ENCODE measurements at places on chromosomes 16 and 17.
A peak's percentile ranks its signal among the peaks of the same experiment; 100 is the strongest.

GRCh38 chr17:80821546-80821945 is 170.1 kb upstream of the CHMP6 start:
- DNase-seq, result no peak

GRCh38 chr16:87145181-87146176 is 171.7 kb downstream of the C16orf95 start:
- no peak for DNase-seq

DNA sequence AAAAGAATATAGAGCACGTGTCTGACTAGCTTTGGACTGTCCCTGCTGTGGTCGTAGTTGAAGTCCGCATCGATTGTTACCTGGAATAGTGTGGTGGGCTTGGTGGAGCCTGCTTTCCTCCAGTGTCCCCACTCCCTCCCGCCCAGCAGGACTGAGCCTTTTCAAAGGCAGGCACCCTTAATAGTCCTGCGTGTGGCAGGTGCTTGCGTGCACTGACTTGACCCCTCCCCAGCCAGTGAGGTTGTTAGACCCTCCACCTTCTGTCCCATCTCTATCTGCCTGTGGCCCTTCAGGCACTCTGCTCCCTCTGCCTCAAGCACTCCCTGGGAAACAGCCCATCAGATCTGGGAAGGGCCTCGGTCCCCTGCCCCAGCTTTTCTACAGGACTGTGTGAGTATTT is 36.6 kb downstream of the TMEM11 start:
- no peak for DNase-seq

DNA sequence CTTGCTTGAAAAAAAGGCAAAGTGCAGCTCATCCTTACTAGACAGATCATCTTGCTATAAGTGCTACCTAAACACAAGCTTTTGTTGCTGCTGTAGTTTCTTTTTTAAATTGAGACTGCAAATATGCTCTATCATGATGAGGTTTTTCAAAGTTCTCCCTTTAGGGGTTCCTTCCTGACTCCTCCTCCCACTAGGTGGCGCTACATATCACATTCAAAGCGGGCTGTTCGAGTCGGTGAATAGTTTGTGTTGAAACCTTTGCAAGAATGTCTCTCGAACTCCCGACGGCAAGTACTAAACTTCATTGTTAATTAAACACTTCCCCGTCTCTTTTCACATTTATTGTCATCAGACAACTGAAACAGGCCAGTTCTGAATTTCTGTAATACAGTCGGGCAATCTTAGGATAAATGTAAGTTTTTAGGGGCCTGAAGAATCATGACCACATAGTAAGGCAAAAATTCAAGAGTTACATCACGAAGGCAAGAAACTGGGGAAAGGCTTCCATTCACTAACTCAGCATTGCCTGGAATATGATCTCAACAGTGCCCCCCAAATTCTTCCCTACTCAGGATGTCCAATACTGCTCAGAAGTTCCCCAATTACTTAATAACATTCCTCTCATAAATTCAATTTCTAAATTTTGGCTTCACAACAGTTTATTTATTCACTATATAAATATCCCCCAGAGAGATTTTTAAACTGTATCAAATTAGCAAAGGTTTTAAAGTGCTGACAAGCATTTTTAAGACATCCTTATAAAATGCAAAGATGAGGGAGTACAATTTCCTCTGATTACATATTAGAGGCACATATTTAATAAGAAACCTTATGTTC is 6.7 kb downstream of the HS3ST3A1 start:
- DNase-seq, result peak; percentile 53

DNA sequence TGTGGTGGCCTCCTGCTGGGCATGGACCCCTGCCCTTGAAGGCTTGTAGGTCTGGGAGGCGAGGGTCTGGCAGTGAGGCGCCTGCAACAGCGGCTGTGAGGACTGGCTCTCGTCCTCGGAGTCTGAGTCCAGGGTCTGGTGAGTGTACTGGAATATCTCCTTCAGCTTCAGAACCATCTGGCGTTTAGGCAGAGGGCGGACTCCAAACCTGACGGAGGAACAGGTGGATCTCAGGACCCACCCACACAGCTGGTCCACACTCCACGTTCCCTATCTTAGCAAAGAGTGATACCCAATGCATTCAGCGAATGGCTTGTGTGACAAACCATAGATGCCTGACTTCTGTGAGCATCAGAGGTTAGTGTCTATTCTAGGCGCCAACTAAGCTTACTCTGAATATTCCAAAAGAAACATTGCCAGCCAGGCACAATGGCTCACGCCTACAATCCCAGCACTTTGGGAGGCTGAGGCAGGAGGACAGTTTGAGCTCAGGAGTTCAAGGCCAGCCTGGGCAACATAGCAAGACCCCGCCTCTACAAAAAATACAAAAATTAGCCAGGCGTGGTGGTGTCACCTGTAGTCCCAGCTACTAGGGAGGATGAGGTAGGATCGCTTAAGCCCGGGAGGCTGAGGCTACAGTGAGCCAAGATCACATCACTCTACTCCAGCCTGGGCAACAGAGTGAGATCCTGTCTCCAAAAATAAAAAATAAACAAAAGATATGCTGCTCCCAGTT is 6.3 kb upstream of the NLRC3 start:
- no peak for DNase-seq

DNA sequence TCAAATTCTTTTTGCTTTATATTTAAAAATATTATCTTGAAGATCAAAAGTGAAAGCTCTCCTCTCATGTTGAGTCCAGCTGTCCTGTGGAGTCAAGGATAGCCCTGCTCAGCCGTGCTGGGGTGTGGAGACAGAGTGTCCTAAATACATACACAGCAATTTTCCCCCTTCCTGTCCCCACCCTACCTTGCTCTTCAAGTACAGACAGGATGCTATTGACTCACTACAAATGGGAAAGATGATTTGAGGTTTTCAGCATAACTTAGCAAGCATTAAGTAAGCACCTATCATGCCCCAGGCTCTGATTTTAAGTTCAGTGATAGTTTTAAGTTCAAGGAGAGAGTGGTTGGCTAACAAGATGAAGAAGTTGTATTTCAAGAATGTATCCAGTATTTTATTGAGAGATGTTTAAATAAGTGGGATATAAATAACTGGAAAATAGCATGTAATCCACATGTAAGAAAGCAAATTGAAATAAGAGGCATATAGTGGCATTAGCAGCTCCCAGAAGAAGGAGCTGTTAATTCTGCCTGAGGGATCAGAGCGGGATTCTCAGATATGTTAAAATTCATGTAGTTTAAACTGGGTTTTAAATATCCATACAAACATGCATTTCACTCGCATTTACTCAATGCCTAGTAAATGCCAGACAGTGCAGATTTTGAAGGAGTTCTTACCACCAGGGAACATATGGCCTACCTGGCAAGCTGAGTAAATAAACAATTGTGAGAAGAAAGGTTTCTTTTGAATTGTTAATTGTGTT is 183.5 kb upstream of the ANKFN1 start:
- no peak for DNase-seq

DNA sequence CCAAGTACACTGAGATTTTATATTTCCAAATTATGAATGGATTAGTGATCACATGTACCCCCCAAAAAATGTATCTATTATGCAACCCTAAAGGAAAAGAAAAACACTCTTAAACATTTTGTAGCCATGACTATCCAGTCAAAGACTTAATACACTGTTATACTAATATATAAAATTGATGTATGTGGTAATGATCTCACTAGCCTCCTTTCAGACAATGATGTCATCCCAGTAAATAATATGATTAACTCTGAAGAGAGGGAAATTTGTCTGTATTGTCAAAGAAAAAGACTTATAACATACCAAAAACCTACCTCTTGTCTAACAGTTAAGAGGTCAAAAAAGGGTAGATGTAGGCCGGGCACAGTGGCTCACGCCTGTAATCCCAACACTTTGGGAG is 80.7 kb downstream of the USP32 start:
- DNase-seq, result no peak

DNA sequence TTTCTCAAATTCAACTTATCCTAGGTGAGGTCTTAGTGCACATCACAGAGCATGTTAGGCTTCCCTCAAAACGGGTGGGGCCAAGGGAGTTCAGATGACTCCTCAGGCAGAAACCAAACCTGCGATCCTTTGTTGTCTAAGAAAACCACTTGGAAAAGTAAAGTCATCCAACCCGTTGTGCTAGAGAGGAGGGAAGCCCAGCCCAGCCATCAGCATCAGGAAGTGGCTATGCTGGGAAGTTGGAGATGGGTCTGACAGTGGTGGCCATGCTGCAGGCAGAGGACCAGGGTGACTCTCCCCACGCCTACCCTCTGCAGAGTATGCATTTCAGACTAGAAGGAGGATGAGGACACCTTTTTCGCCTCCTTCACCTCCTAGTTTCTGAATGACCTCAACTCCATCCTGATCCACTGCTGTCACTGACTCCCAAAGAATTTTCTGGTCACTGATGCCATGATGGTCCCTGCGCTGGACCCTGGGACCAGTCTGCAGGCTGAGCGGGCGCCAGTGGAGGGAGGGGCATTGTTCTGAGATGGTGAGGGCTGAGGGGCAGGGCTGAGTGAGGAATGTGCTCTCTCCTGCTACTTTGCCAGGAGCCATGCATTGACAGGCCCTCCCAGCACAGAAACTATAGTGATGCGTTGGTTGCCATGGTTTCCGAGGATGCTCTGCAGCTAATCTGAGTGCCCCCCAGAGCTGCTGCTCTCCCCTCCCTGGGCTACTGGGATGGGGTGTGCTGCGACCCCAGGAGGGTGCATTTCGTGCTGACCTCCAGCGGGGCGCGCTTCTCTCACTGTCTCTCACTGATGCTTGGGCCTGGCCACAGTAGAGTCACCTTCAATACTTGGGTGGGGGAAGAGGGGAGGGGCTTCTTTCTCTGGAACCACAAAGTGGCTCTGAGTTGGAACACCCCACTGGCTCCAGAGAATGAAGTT is 20.4 kb downstream of the ALOX12B start:
- DNase-seq, result no peak

DNA sequence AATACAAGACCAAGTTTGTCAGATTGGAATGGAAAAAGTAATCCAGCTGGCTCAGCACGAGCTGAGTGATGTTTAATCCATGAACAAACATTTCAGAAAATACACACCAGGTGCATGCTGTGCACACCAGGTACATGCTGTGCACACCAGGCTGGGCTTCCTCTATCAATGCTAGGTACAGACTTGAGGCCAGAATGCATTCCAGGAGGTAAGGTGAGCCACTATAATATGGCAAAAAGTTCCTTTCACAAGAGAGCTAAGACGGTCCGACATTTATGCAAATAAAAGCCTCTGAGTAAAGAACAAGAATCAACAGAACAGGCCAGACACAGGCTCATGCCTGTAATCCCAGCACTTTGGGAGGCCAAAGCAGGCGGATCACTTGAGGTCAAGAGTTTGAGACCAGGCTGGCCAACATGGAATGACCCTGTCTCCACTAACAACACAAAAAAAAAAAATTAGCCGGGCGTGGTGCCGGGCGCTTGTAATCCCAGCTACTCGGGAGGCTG is 128.2 kb downstream of the ZNF778 start:
- DNase-seq, result no peak

GRCh38 chr16:9372934-9373890 is 281.8 kb downstream of the HAPSTR1 start:
- DNase-seq, result no peak

- DNase-seq, result no peak
Measured at GRCh38 chr16:53768167-53768566, 64.2 kb downstream of the FTO start.

- no peak for DNase-seq
Measured at GRCh38 chr17:30579610-30580315, 102.6 kb downstream of the GOSR1 start.

DNA sequence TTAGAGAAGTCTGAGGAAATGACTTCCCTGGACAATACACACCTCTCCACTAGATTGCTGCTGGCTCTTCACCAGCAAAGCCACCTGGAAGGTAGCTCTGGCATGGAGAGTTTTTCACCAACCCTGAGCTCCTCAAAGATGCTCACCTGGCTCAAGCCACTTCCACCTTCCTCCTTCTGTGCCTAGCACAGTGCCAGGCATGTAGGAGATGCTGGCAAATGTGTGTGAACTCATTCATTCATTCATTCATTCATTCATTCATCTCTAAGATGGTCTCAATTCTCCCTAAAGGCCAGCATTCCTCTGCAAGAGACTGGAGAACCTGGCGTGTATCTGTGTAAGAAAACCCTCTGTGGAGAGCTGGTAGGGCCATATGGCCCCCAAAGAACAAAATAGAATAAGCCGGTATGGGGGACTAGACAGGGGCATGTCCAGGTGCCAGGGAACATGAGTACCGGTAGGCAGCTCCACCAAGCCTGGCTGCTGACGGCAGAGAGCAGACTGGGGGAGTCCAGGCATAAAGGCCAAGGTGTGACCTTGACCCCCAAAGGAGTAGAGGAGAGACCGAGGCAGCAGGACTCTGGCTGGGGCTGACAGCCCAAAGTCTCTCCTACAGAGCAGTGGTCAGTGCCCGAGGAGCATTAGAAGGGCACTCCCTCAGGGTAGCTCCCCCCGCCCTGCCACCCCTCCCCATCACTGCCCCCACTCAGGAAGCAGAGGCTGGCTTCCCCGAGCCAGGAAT is 132.2 kb upstream of the TNRC6C start:
- DNase-seq, result no peak

DNA sequence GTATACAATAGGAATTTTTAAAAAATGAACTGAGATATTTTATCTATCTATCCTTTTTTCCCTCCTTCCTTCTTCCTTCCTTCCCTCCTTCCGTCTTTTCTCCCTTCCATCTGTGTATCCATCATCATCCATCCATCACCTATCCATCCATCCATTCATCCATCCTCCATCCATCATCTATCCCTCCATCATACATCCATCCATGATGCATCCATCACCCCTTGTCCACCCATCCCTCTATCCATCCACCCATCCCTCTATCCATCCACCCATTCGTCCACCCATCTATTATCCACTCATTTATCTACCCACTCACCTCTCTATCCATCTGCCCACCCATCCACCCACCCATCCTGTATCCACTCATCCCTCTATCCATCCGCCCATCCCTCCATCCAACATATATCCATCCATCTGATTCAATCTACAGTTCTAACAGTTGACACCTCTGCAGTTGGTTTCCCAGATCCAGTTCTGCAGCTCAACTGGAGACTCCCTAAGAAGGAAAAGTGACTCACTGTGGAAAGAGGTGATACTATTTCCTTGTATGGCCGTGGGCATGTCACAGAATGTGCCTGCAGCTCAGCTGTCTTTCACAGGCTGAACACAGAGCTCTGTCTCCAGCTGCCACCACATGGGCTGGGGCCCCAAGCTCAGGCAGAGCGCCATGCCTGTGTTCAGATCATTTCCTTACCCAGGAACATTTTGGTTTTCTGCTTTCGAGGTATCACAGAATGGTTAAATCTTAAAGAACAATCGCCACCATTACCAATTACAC is 130.8 kb downstream of the XYLT1 start:
- no peak for DNase-seq

DNA sequence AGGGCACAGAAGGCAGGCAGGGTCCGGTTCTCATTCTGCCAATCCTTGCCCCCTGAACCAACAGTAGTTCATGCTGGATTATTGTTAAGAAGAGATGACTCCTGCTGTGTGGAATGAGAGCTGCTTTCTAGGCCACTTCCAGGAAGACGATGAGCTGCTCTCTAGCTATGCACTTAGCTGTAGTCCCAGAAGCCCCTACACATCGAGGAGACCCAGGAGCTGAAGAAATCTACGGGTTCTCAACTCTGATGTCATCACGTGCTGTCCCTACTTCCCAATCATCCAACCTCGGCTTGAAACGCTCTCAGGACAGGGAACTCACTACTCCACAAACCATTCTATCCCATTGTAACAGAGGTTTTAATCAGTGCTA is 29.0 kb upstream of the EMP2 start:
- no peak for DNase-seq
